Activated naive CD4-positive, alpha-beta T cell treated with anti-CD3 and anti-CD28 coated beads, Interleukin-2, amount 10 ng/mL, durations not matched to agents 5 hours and 36 hours (primary cell): ENCODE measurements at places on chromosomes 2 and 18. TPM values are rescaled to one million over a fixed set of nuclear protein-coding genes. Genes with fewer than 3 reads are reported as not detected.

Gene CAPN10
- total RNA-seq: 50.7 TPM

Gene ARHGEF33
- total RNA-seq: not detected

Gene KLHL29
- total RNA-seq: 4.9 TPM

Gene ARHGEF4
- 1.4 TPM for total RNA-seq

Gene DHRS9
- not detected for total RNA-seq

Gene SERPINB10
- not detected for total RNA-seq

Gene NOSTRIN
- total RNA-seq: not detected

Gene DSC2
- not detected for total RNA-seq

Gene TCF23
- not detected for total RNA-seq

Gene ACMSD
- not detected for total RNA-seq

Gene GALNT13
- total RNA-seq: 0.43 TPM

Gene AP1S3
- total RNA-seq: 5.9 TPM

Gene TGFA
- total RNA-seq: not detected

Gene PLGLB1
- total RNA-seq: 6.9 TPM

Gene LAMA1
- total RNA-seq: not detected

Gene DLX1
- total RNA-seq: not detected

Gene SCN7A
- total RNA-seq: not detected

Gene TNFAIP6
- not detected for total RNA-seq

Gene IL1B
- total RNA-seq: not detected

Gene ANKRD29
- total RNA-seq: not detected

Gene TET3
- 17.2 TPM for total RNA-seq

Gene ATP9B
- 30.1 TPM for total RNA-seq

Gene TXNL1
- total RNA-seq: 52.9 TPM
